ENCODE measurements at places on chromosomes 7 and 10. TPM values are rescaled to one million over a fixed set of nuclear protein-coding genes. Genes with fewer than 3 reads are reported as not detected.

- no peaks in the 10 kb centered on the region for H3K36me3 ChIP-seq
- H3K27ac ChIP-seq, result no peak overlapping the region
- peaks cover 5% of the 10 kb centered on the region for H3K4me1 ChIP-seq
- H3K4me3 ChIP-seq, result no peak overlapping the region
- peak; percentile 64 for DNase-seq
- no peaks in the 10 kb centered on the region for H3K27me3 ChIP-seq
These were observed 240.6 kb downstream of the VTI1A start for GRCh38 chr10:112687647-112688046.

DNA sequence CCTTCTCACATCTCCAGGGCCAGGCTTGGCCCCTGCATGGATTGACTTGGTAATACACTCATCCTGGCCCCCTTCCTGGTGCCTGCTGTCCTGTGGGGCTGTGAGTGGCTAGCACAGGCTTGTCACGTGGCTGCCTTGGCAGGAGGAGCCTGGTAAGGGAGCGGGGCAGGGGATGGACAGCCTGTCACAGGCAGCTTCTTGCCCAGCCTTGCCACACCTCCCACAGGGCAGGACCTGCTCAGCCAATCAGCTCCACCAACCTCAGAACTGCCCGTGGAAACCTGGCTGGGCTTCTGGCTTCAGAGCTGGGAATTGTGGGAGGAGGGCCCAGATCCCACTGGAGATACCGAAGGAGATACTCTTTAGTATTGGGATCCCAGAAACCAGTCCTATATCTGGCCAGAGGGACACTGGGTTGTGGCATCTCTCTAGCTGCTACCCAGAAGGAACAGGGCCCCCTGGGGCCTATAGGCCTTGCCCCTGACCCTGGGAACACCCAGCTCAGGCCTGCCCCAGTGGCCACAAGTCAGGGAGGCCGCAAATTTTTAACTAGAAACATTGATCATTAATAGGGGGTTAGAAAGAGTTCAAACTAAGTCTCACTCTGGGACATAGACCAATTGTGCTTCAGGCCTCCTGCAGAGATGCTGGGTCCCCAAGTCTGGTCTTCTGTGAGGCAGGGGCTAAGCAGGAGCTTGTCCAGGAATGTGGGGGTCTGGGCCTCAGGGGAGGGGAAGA lies at the start of gene HOGA1:
Gene HOGA1, plus strand, starts transcription at position 330 of the 738 bp plus-strand sequence. Its CDS starts 315 bp downstream, at position 645.
- peak; percentile 85 for DNase-seq
- peaks cover 22% of the 10 kb centered on the region for H3K4me1 ChIP-seq
- H3K27me3 ChIP-seq, result no peaks in the 10 kb centered on the region
- H3K36me3 ChIP-seq, result peaks cover 7% of the 10 kb centered on the region
- H3K27ac ChIP-seq, result peak within 1 kb of the TSS; percentile 78
- H3K4me3 ChIP-seq, result peak within 1 kb of the TSS; percentile 35

MYPN gene
- total RNA-seq, result 0.22 TPM

AKR1C3 gene
- total RNA-seq, result 22.9 TPM

GRCh38 chr7:83882551-83882950 lies 233.6 kb upstream of the SEMA3E start:
- no peak for DNase-seq
- H3K27me3 ChIP-seq, result peaks cover 70% of the 10 kb centered on the region
- H3K27ac ChIP-seq, result no peak overlapping the region
- no peaks in the 10 kb centered on the region for H3K36me3 ChIP-seq

DNA sequence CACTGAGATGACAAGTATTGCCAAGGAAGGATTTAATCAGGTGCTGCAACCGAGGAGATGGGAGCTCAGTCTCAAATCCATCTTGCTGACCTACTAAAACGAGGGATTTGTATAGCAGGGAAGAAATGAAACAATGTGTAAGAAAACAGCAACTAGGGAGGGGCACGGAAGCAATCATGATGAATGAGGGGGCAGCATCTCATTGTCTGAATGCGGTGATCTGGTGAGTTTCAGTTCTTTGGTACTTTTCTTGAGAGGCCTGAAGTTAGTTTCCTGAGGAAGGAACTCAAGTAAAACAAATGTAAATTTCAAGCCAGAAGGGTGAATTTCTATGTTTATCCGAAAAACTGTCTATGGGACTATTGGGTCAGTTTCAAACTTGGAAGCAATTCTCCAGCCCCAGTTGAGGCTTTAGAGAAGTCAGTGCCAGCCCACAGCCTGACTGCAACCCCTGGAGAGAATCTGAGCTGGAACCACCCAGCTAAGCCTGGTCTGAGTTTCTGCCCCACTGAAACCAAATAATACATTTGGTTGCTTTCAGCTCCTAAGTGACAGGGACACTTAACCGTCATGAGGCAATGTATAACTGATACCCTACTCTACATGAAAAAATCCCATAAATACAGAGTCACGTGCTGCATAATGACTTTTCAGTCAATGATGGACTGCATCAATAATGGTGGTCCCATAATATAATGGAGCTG lies 45.8 kb upstream of the TNS3 start:
- no peaks in the 10 kb centered on the region for H3K27me3 ChIP-seq
- H3K4me1 ChIP-seq, result no peaks in the 10 kb centered on the region
- DNase-seq, result no peak

GRCh38 chr10:88091490-88092061 lies 228.2 kb downstream of the PTEN start:
- peaks cover 66% of the 10 kb centered on the region for H3K4me1 ChIP-seq
- no peaks in the 10 kb centered on the region for H3K36me3 ChIP-seq
- no peak overlapping the region for H3K4me3 ChIP-seq
- DNase-seq, result peak; percentile 80
- peak overlapping the region; percentile 63 for H3K27ac ChIP-seq

DNA sequence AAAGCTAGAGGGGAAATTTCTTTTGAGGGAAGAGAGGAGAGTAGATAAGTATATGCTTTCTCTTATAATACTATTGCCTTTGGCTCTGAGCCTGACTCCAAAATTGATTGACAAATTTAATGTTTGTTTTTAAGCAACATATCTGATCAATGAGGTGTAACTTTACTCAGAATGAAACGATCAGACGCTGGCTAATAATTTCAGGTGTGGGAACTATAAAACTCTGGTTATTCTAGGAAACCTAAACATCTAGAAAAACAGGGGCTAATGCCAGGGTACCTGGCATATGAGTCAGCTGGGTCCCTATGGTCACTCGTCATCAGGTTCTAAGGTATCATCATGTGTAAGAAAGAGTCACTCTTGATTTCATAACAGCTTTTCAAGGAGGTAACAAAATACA lies 139.7 kb downstream of the ATE1 start:
- H3K36me3 ChIP-seq, result no peaks in the 10 kb centered on the region
- no peaks in the 10 kb centered on the region for H3K27me3 ChIP-seq
- no peak for DNase-seq
- H3K4me3 ChIP-seq, result no peak overlapping the region
- H3K27ac ChIP-seq, result no peak overlapping the region
- H3K4me1 ChIP-seq, result peaks cover 19% of the 10 kb centered on the region

DNA sequence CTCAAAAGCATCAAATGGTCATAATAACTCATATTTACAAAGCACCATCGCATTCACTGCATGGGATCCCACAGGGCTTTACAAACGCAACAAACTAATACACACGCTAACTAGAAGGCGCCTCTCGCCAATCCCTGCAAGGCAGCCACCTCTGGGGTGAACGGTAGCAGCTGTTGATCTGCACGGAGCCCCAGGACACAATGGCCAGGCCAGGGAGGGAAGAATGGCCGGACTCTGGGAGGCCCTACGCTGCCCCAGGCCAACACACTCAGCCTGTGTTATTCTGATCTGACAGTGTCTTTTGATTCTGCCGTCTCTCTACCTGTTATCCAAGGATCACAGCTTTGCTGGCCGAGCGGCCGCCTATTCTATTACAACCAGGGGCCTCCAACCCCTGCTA lies 41.8 kb downstream of the HABP2 start:
- DNase-seq, result no peak
- no peak overlapping the region for H3K4me3 ChIP-seq
- H3K27ac ChIP-seq, result no peak overlapping the region
- H3K27me3 ChIP-seq, result peaks cover 78% of the 10 kb centered on the region

- peaks cover 17% of the 10 kb centered on the region for H3K4me1 ChIP-seq
- no peaks in the 10 kb centered on the region for H3K27me3 ChIP-seq
- no peak overlapping the region for H3K27ac ChIP-seq
- DNase-seq, result no peak
- H3K36me3 ChIP-seq, result peaks cover 30% of the 10 kb centered on the region
- no peak overlapping the region for H3K4me3 ChIP-seq
These were observed 18.4 kb upstream of the GPR146 start for GRCh38 chr7:1025743-1026581.

DNA sequence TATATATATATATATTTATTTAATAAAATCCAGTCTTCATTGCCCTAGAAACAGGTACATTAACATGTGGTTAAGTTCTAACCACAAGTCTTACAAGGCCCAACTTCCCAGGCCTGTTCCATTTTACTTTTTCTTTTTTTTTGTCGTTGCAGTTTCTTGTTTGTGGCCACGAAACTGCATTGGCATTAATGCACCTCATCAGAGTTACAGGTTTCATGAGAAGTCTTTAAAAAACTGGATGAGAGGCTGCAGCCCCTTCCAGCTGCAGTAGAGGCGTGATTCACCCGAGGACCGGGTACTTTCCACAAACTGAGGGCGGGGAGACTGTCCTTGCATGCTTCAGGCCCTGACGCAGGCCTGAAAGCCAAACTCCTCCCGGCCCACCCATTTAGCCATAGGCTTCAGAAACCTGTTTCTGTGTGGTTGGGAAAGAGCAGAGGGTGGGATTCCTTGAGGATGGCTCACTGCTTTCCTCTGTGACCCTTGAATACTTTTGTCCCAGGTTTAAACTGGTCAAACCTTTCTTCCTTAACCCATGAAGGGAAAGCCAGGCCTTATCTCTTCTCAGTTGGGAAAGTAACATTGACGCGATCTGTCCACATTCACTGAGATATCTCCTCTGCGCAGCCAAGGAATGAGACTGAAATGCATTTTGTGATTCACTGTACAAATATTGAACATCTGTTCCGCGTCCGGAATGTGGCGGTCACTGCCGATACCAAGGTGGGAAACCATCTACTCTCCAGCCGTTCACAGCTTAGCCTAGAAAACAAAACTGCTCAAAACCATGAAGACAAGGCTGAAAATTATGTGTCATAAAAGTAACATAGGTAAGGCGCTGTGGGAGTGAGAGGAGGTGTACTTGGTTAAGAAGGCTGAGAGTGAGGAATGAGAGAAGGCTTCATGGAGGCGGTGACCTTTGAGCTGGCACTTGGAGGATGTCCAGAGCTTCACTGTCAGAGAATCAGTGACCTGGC lies 311.7 kb downstream of the GATA3 start:
- peak overlapping the region; percentile 52 for H3K4me3 ChIP-seq
- H3K27me3 ChIP-seq, result no peaks in the 10 kb centered on the region
- H3K27ac ChIP-seq, result peak overlapping the region; percentile 98
- H3K4me1 ChIP-seq, result peaks cover 20% of the 10 kb centered on the region
- peak; percentile 77 for DNase-seq
- H3K36me3 ChIP-seq, result no peaks in the 10 kb centered on the region

DNA sequence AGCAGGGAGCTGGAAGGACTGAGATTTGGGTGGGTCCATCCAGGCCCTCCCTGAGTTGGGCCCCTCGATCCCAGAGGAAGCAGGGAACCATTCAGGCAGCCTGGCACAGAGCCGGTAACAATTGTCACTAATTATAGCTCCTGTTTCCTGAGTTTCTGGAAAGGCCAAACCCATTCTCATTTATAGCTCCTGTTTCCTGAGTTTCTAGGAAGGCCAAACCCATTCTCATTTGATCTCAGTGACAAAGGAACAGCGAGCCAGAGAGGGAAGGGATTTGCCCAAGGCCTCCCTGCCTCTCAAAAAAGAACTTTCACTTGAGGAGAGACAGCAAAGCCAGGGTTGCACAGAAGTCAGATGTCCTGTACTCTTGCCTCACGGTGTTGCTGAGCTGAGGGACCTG lies 521.9 kb downstream of the TYW1 start:
- H3K4me3 ChIP-seq, result no peak overlapping the region
- H3K4me1 ChIP-seq, result no peaks in the 10 kb centered on the region
- H3K36me3 ChIP-seq, result no peaks in the 10 kb centered on the region
- H3K27me3 ChIP-seq, result no peaks in the 10 kb centered on the region

KIF11 gene
- 21.3 TPM for total RNA-seq
